Lung (tissue), 17 donors: ENCODE measurements at places on chromosomes 13 and 19. TPM values are rescaled to one million over a fixed set of nuclear protein-coding genes. Genes with fewer than 3 reads are reported as not detected.

DNA sequence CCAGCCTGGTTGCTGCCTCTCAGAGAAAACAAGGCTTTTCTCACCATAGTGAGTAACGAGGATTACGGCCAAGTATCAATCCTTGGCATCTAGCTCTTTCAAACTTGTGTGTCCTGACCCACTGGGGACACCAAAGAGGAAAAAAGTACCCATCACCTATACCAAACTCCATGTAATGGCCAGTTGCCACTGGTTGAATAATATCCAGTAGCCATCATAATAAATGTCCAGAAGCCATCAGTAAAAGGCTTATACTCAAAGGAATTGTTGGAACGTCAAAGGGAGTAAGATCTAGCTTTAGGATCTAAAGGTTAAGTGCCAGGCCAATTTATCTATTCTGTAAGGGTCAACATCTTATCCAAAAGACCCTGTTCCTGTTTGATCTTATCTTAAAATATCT lies 91.1 kb downstream of the PTPRS start:
- no peaks in the 10 kb centered on the region for H3K27me3 ChIP-seq
- no peaks in the 10 kb centered on the region for H3K36me3 ChIP-seq
- no peaks in the 10 kb centered on the region for H3K4me1 ChIP-seq
- H3K27ac ChIP-seq: no peak overlapping the region
- H3K4me3 ChIP-seq: no peak overlapping the region
- DNase-seq: no peak

DNA sequence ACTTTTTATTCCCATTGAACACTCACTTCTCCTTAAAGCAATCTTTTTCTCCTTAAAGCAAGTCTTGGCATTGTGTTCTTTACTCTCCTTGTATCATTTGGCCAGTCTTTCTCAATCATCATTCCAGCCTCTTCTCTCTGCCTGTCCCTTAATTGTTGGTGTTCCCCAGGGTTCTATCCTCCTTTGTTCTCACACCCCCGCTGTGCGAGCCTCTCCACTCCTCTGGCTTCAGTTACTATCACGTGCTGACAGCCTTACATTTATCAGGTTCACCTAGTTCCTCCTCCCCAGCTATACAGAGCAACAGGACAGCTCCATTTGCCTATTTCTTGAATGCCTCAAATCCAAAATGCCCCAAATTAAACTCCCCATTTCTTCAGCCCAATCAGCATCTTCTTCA lies 24.6 kb downstream of the CYSLTR2 start:
- no peaks in the 10 kb centered on the region for H3K4me1 ChIP-seq
- no peaks in the 10 kb centered on the region for H3K36me3 ChIP-seq

GRCh38 chr19:10206226-10206885 lies 11.6 kb upstream of the DNMT1 start:
- H3K27me3 ChIP-seq: no peaks in the 10 kb centered on the region
- no peaks in the 10 kb centered on the region for H3K4me1 ChIP-seq
- H3K36me3 ChIP-seq: peaks cover 4% of the 10 kb centered on the region
- H3K4me3 ChIP-seq: no peak overlapping the region
- peak overlapping the region; percentile 18 for H3K27ac ChIP-seq

- no peaks in the 10 kb centered on the region for H3K4me1 ChIP-seq
- H3K36me3 ChIP-seq: no peaks in the 10 kb centered on the region
- H3K27ac ChIP-seq: no peak overlapping the region
- DNase-seq: no peak
Observed at GRCh38 chr13:48879432-48879831, 96.3 kb upstream of the FNDC3A start.

DNA sequence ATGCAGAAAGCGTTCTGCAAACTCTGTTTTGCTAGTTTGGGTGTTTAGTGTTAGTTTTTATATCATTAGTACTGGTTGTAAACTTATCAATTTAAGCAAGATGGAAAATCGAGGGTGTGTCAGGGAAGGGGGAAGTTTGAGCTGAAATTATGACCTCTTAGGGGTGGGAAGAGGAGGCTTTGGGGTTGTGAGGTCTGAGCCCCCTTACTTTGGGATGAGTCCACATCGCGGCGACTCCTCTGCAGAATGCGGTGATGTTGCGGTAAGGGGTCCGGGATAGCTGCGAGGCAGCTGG lies 743 bp upstream of the NDUFS7 start:
- no peak overlapping the region for H3K4me3 ChIP-seq
- no peak for DNase-seq
- H3K4me1 ChIP-seq: no peaks in the 10 kb centered on the region
- no peaks in the 10 kb centered on the region for H3K27me3 ChIP-seq
- H3K27ac ChIP-seq: no peak overlapping the region

FBN3 gene
- polyA plus RNA-seq: 1.4 TPM

- H3K27me3 ChIP-seq: peaks cover 2% of the 10 kb centered on the region
- no peak for DNase-seq
- H3K36me3 ChIP-seq: peaks cover 2% of the 10 kb centered on the region
- peaks cover 5% of the 10 kb centered on the region for H3K4me1 ChIP-seq
- no peak overlapping the region for H3K4me3 ChIP-seq
- no peak overlapping the region for H3K27ac ChIP-seq
Observed at GRCh38 chr13:113129480-113129879, 6.9 kb downstream of the F10 start.

DDX39A gene
- polyA plus RNA-seq: 111 TPM

GRK1 gene
- polyA plus RNA-seq: not detected

DNA sequence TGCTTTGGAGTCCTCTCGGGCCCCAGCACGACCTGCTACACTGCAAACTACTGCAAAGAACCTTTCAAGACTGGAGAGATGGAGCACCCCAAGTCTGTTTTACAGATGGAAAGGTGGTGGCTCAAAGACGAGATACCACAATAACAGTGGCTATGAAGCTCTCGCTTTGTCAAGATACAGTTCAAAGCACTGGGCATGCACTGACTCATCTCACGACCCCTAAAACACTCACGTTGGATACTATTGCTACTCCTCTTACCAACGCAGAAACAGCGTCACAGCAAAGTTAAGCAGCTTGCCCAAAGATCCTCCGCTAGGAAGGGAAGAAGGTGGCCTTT lies 24.0 kb upstream of the LAIR1 start:
- H3K4me1 ChIP-seq: peaks cover 3% of the 10 kb centered on the region
- H3K27me3 ChIP-seq: peaks cover 5% of the 10 kb centered on the region
- no peak overlapping the region for H3K27ac ChIP-seq
- no peak overlapping the region for H3K4me3 ChIP-seq
